DMS 273 treated with DMSO at 0.1 percent for 48 hours (cell line): ENCODE measurements at places on chromosomes 3 and 15.

DNA sequence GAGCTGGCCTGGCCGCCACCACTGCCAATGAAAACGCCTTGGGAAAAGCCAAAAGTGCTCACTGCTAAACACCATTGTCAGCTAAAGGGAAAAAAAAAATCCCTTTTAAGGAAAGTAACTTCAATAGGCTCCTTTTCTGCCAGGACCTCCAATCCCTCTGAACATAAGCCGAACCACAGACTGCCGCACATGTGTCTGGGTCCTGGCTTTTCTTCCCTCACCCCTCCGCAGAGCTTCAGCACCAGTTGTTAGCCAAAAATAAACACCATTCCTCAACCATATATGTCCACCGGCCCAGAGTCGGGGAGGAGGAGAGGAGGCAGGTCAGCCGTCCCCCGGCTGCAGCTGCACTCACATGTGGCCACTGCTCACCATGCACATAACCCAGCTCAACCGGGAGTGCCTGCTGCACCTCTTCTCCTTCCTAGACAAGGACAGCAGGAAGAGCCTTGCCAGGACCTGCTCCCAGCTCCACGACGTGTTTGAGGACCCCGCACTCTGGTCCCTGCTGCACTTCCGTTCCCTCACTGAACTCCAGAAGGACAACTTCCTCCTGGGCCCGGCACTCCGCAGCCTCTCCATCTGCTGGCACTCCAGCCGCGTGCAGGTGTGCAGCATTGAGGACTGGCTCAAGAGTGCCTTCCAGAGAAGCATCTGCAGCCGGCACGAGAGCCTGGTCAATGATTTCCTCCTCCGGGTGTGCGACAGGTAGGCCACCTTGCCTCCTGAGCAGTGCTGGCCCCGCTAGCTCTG, at the start of gene FBXL22:
Gene FBXL22 (plus strand): TSS at position 350 of the 753 bp plus-strand sequence. CDS start 6 bp downstream, at position 356.
- DNase-seq: no peak

DNA sequence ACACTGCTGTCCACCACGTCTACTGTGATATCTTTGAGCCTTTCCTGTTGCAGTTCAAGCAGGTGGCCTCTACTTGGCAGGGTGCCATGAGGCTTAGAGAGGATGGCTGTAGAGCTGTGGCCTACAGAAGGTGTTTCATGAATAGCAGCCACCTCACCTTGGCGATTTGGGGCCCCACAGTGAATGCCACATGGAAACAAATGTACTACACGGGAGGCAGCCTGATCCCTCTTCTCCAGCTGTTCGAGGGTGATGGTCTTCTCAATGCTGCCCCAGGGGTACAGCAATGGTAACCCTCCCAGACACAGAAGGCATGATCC, 70.7 kb downstream of the FAM43A start:
- DNase-seq: no peak

DNA sequence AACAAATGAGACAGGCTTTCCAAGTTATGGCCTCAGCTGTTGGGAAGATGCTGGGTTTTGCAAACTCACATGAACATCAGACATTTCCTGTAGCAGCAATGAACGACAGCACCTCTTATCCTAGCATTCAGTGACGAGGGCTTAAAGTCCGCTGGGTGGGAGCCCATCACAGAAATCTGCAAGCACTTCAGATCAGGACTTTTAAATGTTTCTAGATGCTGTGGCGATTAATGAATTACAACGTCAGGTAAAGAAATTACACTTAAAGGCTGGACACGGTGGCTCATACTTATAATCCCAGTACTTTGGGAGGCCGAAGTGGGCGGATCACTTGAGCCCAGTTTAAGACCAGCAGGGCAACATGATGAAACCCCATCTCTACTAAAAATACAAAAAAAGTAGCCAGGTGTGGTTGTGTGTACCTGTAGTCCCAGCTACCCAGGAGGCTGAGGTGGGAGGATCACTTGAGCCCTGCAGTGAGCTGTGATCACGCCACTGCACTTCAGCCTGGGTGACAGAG, 3.9 kb downstream of the AEN start:
- DNase-seq: no peak

DNA sequence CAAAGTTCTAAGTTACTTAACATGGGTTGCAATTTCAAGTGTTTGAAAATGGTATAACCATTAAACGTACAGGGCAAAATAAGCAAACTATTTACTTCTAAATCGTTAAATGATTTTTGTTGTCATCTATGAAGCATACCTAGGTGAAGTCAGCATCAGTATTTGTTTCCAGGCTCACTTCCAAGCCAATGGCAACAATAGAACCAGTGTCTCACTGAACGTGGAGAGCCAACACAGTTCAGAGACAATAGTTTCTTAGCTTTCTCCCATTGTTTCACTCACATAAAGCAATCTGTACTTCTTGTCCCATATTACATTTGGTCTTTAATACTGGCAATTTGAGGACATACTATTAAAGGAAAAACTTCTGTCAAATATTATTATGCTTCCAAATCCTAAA, 397.2 kb downstream of the MECOM start:
- no peak for DNase-seq

- DNase-seq: no peak
Observed at GRCh38 chr3:36525115-36525801, 145.0 kb downstream of the STAC start.
